Stimulated activated CD4-positive, alpha-beta T cell treated with anti-CD3 and anti-CD28 coated beads, TNF-alpha, amount 100 ng/mL, for 48 hours (primary cell): ENCODE measurements at places on chromosomes 3 and 15.

DNA sequence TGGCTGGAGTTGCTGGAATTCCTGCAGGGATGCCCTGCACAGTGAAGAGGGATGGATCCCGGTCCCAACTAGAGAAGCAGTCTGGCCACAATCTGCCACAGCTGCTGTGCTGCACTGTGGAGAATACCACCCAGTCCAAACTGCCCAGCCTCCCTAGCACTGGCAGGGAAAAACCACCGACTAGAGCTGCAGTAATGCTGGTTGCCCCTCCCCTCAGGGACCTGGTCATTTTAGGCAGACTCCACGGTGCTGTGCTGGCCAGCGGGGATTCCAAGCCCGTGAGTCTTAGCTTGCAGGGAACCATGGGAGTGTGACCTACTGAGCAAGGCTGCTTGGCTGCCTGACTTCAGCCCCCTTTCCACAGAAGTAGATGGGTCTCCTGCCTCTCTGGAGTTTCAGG is 478.0 kb upstream of the ATP11B start:
- no peak for DNase-seq

- DNase-seq, result no peak
Measured at GRCh38 chr3:135157045-135157740, 362.1 kb downstream of the EPHB1 start.

DNA sequence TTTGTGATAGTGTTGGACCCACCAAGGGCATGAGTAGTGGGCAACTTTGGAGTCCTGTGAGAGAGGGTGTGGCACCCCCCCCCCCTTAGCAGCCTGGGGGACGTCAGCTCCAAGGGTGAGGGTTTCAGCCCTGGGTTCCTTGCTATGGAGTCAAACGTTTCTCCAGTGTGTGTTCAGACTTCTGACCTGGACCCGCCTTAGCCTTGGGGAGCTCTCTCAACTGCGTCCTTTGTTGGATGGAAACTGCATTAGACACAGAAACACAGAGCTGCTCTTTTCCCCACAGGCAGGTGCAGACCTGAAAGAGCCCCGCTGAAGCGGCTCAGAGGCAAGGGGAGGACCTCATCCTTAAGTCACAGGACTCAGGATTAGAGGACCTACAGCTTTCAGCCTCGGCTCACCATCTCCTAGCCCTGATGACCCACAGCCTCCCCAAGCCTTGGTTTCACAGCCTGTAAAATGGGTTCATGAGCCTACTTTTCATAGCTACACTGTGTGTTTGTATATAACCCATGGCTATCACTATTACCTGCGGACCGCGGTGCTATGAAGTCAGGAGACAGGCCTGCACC is 19.9 kb downstream of the ZNF710 start:
- no peak for DNase-seq

DNA sequence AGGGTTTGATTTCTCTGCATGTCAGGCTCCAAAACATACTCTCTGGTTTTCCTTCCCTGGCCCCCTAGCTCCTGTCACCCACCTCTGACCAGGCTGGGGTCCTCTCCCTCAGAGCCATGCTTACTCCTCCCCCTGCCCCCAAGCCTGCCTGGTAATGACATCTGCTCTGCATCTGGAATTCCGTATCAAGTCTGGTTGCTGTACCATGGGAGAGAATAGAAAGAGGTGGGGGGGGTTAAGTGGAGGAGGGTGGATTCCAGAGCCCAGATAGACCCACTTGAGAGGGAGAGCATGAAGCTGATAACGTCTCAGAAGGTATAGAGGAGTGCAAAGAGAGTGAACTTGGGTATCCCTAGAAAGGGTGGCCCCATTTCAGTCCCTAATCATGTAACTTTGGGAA is 4.2 kb downstream of the IGDCC4 start:
- DNase-seq, result no peak

DNA sequence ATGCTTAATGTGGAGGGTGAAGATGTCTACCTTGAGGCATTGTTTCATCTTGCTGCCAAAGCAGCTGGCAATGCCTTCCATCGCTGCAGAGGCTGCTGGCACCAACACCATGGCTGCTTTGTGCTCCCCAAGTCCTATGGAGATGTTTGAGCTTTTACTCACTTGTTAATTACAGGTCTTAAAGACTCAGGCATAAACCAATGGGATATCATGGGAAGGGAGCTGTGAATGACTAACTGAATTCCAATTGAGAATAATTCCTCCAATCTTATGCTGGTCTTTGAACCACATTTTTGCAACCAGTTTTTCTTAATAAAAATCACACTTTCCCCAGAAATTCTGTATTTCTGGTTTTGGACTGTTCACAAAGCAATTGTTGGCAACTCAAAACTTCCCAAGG is 762.0 kb downstream of the GBE1 start:
- DNase-seq, result no peak

GRCh38 chr3:118636841-118637240 is 397.8 kb downstream of the IGSF11 start:
- no peak for DNase-seq

- no peak for DNase-seq
Measured at GRCh38 chr3:25430287-25430934, 2.3 kb downstream of the RARB start.

DNA sequence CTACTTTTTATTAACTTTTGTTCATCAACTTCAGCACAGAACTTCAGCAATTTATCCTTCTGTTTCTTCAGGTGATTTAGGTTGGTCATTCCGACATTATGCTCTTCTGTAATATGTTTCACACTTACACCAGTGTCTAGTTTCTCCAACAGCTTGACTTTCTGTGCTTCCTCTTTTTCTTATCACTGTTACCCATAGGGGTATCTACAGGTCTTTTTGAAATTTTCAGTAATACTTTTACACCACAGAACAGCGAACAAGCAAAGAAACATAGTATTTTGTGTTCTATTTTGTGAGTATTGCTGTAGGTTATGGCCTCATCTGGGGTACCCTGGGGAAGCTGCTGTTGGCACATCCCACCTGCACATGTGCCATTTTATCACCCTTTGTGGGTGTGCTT is 260.7 kb downstream of the NSUN3 start:
- no peak for DNase-seq

- DNase-seq, result no peak
Measured at GRCh38 chr15:73244333-73244732, 124.4 kb downstream of the HCN4 start.

DNA sequence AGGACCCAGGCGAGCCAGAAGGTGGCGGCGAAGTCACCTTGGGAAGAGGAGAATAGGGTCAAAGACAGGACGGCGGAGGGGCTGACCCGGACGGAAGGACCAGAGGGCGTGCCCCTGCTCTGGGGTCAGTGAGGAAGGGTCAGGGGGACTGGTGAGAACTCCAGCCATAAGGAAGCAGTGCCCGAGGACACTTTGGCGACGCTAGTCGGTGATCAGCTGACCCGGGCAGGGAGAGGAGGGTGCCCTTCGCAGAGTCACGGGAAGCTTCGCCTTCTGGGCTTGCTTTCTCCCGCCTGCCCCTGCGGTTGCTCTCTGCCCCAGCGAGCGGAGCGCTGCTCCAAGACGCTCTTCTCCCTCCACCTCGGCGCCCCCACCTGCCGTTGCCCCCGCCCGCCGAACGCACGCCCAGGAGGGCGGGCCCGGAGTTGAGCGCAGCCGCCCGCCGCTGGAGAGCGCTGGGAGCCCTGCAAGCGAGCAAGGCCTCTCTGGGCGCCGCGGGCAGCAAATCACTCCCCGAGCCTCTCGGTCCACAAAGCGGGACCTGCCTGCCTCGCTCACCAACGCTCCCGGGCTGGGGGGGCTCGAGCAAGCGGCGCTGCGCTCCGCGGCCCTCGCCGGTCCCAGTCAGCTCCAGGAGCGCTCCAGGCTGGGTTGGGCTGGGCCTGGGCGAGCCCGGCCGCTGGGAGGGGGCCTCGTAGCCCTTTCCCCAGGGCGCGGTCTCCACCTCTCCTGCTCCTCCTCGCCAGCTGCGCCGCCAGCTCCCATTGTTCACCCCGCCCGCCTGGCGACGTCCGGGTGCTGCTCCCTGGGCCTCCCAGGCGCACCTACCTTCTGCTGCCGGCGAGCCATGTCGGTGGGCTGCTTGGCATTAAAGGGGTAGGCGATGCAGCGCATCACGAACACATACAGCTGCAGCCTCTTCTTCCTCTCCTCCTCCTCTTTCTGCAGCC is 1.2 kb downstream of the CADPS start:
- DNase-seq, result no peak

GRCh38 chr3:195699388-195699771 is 21.4 kb upstream of the MUC20 start:
- DNase-seq, result no peak

GRCh38 chr3:4850211-4850927 is 128.9 kb upstream of the BHLHE40 start:
- no peak for DNase-seq

- DNase-seq, result no peak
Measured at GRCh38 chr3:75042941-75043340, 428.5 kb upstream of the CNTN3 start.

DNA sequence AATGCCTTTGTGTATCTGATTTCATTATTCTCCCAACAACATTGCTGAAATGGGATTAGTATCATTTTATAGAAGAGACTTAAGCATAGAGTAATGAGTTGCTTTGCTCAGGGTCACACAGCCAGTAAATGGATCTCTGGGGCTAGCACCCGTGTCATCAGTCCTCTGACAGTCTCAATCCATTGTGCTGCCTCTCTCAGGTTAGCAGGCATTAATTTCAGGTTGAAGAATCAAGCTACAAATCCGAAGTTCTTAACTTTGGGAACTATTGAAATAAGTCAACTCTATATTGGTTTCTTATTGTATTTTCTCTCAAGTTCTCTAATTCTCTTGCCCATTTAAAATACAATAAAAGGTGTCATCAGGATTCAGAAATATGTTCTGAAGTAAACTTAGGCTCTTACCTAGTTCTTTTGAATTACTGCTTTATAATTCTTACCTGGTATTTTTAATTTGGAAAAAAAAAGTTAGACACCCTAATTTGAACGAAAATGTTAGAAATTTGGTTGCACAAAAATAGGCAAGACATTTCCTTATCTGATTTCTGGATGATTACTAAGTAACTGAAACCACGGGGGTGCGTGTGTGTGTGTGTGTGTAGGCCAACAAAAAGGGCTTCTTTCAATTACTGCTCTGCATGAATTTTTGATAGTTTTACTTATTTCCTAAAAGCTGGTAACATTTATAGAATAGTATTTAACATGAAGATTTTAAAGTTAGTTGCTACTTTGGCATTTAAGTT is 189.8 kb downstream of the MBNL1 start:
- DNase-seq, result peak; percentile 14
